Naive thymus-derived CD4-positive, alpha-beta T cell (primary cell): ENCODE measurements at places on chromosomes 3 and 15.

DNA sequence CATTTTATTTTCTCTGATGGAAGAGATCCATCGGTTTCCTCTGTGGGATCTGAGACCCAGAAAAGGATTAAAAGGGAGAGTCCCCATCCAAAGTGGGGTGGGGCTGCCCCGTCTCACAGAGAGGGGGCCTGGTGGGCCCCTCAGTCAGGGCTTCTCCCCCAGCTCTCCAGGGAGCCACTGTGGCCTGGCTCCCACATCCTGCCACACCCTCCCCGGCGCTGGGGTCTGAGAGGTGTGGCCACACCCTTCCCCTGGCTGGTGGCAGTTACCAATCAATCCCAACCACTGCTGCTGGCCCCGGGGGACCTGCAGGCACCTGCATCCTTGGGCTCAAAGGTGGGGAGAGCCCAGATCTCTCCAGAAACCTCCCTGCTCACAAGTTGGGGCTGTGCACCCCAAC, 161.8 kb upstream of the IQSEC1 start:
- no peaks in the 10 kb centered on the region for H3K36me3 ChIP-seq
- no peaks in the 10 kb centered on the region for H3K27me3 ChIP-seq
- H3K4me3 ChIP-seq, result no peak overlapping the region
- DNase-seq, result no peak
- peaks cover 8% of the 10 kb centered on the region for H3K4me1 ChIP-seq
- H3K27ac ChIP-seq, result no peak overlapping the region

DNA sequence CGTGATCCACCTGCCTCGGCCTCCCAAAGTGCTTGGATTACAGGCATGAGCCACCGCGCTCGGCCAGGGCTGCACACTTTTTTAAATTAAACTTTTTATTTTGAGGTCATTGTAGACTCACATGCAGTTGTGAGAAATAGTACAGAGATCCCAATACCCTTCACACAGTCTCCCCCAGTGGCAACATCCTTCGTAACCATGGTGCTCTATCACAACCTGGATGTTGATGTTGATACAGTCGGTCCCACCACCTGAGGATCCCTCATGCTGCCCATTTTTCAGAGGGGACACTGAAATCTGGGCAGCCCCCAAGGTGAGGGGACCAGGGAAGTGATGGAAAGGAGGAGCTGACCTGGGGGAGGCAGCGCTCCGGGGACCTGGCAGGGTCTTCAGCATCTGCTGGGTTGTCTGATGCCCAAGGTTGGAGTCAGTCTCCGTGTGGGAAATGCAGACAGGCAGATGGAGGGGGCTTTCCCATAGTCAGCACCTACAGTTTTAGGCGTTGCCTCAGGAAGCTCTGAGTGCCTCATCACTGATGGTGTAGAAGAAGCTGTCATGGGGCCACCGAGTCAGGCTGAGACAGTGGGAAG, 17.1 kb downstream of the FAH start:
- H3K4me3 ChIP-seq, result no peak overlapping the region
- no peak for DNase-seq
- no peak overlapping the region for H3K27ac ChIP-seq
- no peaks in the 10 kb centered on the region for H3K4me1 ChIP-seq
- H3K27me3 ChIP-seq, result no peaks in the 10 kb centered on the region

DNA sequence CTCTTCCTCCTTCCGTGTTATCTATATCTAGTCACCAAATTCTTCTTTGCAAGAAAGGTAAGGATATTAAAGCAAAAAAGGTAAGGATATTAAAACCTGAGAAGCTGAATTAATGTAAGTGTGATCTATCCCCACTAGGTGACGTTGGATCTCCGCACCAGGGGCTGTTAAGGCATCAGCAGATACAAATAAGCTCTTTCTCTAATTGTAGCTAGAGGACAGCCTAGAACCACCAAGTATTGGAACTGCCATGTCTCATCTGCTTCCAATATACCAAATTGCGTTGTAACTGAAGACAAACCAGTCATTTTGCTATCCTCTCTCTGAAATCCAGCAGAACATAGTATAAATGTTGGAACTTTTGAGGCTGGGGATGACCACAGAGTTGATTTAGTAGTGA, 471.2 kb upstream of the TGFBR2 start:
- no peaks in the 10 kb centered on the region for H3K27me3 ChIP-seq
- DNase-seq, result no peak
- H3K27ac ChIP-seq, result no peak overlapping the region
- H3K36me3 ChIP-seq, result no peaks in the 10 kb centered on the region

DNA sequence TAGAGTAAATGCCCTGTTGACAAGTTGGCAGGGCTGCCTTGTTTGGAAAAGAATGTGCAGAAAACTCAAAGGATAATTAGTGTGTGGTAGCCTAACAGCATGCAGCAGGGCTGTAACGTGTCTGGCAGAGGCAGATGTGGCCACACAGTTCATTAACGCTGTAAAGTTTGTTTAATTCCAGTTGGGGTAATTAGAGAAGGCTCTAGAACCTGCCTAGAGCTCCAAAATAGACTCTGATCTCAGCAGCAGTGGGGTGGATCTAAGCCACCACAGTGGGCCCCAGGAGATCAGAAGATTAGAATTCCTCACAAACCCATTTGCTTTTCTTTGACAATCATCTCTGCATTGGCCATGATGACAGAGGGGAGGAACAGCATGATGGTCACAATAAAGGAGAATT, 65.1 kb upstream of the LEKR1 start:
- no peak for DNase-seq
- H3K4me1 ChIP-seq, result no peaks in the 10 kb centered on the region
- no peaks in the 10 kb centered on the region for H3K36me3 ChIP-seq
- H3K4me3 ChIP-seq, result no peak overlapping the region
- H3K27me3 ChIP-seq, result no peaks in the 10 kb centered on the region
- no peak overlapping the region for H3K27ac ChIP-seq

- H3K27ac ChIP-seq, result no peak overlapping the region
- no peak for DNase-seq
- no peaks in the 10 kb centered on the region for H3K4me1 ChIP-seq
- no peaks in the 10 kb centered on the region for H3K27me3 ChIP-seq
- H3K4me3 ChIP-seq, result no peak overlapping the region
Measured at GRCh38 chr3:126529585-126530170, 5.7 kb downstream of the CHST13 start.

GRCh38 chr3:139655909-139656595, 21.7 kb downstream of the NMNAT3 start:
- no peaks in the 10 kb centered on the region for H3K4me1 ChIP-seq
- no peaks in the 10 kb centered on the region for H3K27me3 ChIP-seq
- no peaks in the 10 kb centered on the region for H3K36me3 ChIP-seq
- H3K4me3 ChIP-seq, result no peak overlapping the region
- no peak overlapping the region for H3K27ac ChIP-seq
- no peak for DNase-seq

DNA sequence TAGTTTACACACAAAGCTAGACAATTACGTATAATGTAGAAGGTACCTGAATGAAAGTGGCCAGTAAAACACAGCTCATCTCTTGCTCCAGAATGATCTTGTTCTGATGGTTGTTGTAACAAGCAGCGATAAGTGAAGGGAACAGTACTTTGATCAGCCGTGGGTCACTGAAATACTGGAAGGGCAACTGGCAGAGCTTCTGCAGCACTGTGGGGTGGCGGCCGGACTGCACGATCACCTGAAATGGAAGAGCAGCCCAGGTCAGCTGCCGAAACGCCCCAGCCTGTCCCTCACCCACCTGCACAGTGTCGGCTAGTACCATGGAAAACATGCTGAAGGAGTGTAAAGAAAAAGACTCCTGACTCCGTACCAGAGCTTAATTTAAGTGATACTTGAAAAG, 17.3 kb downstream of the ISL2 start:
- no peaks in the 10 kb centered on the region for H3K27me3 ChIP-seq
- no peak overlapping the region for H3K27ac ChIP-seq
- no peaks in the 10 kb centered on the region for H3K4me1 ChIP-seq
- H3K36me3 ChIP-seq, result no peaks in the 10 kb centered on the region

- no peaks in the 10 kb centered on the region for H3K4me1 ChIP-seq
- no peaks in the 10 kb centered on the region for H3K27me3 ChIP-seq
- H3K36me3 ChIP-seq, result no peaks in the 10 kb centered on the region
- no peak overlapping the region for H3K4me3 ChIP-seq
Measured at GRCh38 chr3:73552700-73553099, 72.0 kb downstream of the PDZRN3 start.

GRCh38 chr15:63834500-63835210, 907 bp upstream of the HERC1 start:
- H3K27me3 ChIP-seq, result no peaks in the 10 kb centered on the region
- H3K27ac ChIP-seq, result peak overlapping the region; percentile 99

DNA sequence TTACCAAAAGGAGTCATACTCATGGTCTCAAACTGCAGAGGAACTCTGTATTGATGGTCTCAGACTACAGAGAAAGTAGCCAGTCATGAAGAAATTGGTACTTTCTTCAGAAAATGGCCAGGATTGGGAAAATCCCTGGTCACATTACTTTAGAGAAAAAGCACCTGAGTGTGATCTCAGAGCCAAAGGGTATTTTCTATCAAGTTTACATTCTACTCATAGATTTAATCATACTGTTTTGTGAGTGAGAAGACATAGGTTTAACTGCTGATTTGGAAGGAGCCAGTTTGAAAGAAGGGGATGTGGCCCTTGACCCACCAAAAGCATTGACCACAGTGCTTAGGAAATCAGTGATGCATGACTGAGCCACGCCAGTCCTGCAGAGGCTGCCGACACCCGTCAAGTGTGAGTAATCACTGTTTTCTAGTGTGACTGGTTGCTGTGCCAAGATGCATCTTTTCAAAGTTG, 203.6 kb downstream of the AKAP13 start:
- H3K36me3 ChIP-seq, result peaks cover 30% of the 10 kb centered on the region
- peak overlapping the region; percentile 49 for H3K4me3 ChIP-seq
- H3K4me1 ChIP-seq, result peaks cover 48% of the 10 kb centered on the region
- H3K27ac ChIP-seq, result peak overlapping the region; percentile 75
- no peak for DNase-seq
- no peaks in the 10 kb centered on the region for H3K27me3 ChIP-seq

GRCh38 chr15:71103102-71103676, 12.1 kb upstream of the THSD4 start:
- no peaks in the 10 kb centered on the region for H3K27me3 ChIP-seq
- no peak overlapping the region for H3K4me3 ChIP-seq
- no peaks in the 10 kb centered on the region for H3K4me1 ChIP-seq
- no peak overlapping the region for H3K27ac ChIP-seq
- no peaks in the 10 kb centered on the region for H3K36me3 ChIP-seq

GRCh38 chr3:160478338-160478737, 28.8 kb upstream of the TRIM59 start:
- H3K27ac ChIP-seq, result no peak overlapping the region
- no peak overlapping the region for H3K4me3 ChIP-seq
- no peaks in the 10 kb centered on the region for H3K27me3 ChIP-seq
- no peak for DNase-seq
- no peaks in the 10 kb centered on the region for H3K4me1 ChIP-seq

DNA sequence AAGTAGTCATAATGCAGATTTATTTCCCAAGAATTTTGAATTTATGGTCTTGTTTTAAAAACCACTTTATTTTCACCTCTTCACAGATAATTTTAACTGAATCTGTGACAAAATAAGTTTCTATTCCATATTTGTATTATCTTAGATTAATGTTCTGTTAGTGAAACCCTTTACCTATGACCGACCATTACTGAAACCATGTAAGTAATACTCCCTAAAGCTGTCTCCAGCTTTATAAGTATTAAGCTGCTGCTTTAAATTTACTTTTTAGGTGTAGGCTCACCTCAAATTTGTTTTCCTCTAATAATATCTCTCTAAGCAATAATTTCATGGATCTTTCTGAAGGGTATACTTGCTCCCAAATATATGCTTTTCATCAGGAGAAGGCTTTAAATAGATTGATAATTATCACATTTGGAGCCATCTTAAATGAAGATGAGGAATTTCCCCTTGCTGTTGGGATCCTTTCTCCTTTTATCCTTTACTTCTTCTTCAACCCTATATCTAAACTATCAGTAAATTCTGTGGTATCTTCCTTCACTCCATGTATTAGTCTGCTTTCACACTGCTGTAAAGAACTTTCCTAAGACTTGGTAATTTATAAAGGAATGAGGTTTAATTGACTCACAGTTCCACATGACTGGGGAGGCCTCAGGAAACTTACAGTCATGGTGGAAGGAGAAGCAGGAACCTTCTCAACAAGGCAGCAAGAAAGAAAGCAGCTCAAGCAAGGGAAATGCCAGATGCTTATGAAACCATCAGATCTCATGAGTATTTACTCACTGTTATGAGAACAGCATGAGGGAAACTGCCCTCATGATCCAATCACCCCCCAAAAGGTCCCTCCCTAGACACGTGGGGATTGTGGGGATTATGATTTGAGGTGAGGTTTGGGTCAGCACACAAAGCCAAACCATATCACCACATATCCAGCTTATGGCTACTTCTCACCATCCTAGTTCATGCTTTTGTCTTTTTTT, 92.3 kb upstream of the P2RY1 start:
- H3K4me1 ChIP-seq, result no peaks in the 10 kb centered on the region
- H3K27me3 ChIP-seq, result no peaks in the 10 kb centered on the region
- no peak overlapping the region for H3K4me3 ChIP-seq
- no peak overlapping the region for H3K27ac ChIP-seq
- no peak for DNase-seq
